ENCODE measurements at places on chromosomes 7 and 10. TPM values are rescaled to one million over a fixed set of nuclear protein-coding genes. Genes with fewer than 3 reads are reported as not detected.

DNA sequence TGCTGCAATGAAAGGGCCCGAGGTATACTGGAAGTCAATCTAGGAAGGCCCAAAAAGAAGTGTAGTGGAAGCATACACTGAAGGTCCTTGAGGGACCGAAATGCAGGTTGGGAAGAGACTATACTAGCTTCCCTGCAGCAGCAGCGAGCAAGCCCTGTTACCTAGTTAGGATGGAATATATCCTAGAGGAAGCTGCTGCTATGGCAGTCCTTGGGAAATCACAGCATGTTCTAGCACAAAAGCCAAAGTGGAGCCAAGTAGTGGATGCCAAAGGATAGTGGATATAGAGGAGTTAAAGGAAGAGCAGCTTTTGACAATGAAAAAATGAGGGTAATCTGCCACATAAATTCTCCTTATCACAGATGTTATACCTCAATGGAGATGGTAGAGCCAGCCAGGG lies 123.8 kb upstream of the STARD3NL start:
- DNase-seq, result no peak

DNA sequence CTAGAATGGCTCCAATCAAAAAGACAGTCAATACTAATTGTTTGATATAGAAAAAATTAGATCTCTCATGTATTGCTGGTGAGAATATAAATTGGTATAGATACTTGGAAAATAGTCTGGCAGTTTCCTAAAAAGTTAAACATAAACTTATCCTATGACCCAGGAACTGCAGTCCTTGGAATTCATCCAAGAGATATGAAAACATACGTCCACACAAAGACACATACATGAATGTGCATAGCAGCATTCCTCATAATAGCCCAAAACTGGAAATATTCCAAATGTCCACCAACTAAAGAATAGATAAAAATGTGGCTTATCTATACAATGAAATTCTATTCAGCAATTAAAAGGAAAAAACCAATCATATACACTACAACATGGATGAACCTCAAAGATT lies 128.4 kb downstream of the ZFAND4 start:
- DNase-seq, result no peak

- DNase-seq, result no peak
Measured at GRCh38 chr7:80385508-80385907, 126.4 kb downstream of the GNAT3 start.

DNA sequence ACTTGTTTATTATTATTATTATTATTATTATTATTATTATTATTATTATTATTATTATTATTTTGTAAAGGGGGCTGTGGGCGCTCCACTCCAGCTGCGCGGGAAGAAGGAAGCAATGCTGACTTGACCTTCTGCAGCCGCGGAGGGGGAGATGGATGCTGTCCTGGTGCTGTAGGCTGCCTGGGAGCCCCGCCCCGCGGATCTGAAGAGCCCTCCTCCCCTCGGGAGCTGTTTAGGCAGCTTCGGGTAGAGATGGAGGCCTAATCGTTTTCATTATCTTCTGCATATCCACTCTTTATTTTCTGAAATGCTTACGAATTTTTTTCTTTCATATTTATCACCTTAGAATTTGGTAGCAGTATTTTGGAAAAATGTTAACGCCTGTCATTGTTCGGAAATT lies 101.2 kb upstream of the KLF6 start:
- peak; percentile 54 for DNase-seq

- DNase-seq, result no peak
Measured at GRCh38 chr10:60877061-60877776, 66.8 kb downstream of the RHOBTB1 start.

GRCh38 chr10:123729523-123729922 lies 63.4 kb downstream of the GPR26 start:
- DNase-seq, result no peak

DNA sequence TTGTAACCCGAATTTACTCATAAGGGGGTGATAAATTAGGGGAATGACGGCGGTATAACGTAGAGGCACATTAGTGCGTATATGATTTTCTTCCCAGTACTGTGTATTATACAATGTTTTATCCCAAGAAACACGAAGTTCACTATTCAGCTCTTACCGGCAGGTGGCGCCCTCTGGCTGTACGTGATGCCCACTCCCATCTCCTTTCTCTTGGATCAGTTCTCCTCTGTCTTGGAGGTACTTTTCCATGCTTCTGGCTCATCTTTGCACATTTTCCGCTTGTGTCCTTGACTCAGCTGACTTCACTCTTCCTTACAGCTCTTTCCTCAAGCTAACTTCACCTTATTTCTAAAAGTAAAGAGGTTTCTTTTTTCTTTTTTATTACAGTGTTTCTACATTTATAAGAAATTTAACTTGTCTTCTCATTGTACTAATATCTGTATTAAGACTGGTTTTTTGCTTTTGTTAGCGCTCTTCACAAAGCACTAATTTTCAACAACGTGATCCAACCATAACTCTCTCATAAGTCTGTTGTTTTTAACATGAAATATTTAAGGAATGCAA lies 21.3 kb downstream of the TMEM176B start:
- DNase-seq, result peak; percentile 86

DNA sequence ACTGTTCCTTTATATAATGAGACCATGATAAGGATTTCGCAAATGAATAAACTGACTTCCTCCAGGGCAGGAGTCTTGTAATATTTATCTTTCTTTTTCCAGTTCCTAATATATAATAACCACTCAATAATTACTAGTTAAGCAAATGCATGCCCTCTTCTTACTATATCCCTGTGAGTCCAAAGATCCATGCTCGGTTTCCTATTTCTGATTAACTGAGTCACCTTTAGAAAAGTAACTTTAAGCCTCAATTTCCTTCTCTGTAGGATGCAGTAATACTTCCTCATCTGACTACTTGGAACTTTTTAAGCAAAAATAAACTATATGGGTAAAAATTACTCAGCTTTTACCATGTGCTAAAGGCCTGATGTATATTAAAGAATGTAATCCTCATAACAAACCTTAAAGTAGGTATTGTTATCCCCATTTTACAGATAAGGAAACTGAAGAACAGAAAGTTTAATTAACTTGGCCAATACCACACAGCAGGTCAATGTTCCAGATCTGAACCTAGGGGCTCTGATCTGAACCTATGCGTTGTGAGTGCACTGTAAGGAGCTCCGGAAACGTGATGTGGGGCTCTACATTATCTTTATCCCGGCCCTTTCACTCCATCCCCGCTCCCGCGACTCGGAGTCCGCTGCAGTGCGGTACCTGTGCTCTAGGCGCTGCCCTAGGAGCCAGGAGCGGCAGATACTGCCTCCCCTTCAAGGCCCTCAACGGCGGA lies 458 bp downstream of the COX15 start:
- no peak for DNase-seq

DNA sequence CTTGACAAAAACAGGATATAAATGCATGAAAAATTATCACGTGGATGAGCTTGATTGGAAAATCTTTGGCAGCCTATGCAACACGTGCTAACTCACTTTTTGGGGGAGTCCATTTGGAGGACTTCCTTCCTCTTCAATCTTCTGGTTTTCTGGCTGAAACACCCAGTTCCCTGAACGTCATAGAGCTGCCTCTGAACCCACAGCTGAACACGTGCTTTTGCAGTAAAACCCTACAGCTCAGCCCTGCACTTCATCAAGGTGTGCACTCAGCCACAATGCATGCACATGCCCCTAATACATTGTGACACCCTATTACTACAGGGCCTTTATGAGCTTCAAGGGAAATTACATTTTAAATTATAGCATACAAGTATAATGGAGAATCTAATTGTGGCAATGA lies 808.7 kb upstream of the AUTS2 start:
- no peak for DNase-seq

Gene TEX36
- not detected for total RNA-seq
